ENCODE measurements at places on chromosomes 4 and X.

GRCh38 chr4:113576947-113577678 is 184.4 kb downstream of the CAMK2D start:
- DNase-seq = no peak

DNA sequence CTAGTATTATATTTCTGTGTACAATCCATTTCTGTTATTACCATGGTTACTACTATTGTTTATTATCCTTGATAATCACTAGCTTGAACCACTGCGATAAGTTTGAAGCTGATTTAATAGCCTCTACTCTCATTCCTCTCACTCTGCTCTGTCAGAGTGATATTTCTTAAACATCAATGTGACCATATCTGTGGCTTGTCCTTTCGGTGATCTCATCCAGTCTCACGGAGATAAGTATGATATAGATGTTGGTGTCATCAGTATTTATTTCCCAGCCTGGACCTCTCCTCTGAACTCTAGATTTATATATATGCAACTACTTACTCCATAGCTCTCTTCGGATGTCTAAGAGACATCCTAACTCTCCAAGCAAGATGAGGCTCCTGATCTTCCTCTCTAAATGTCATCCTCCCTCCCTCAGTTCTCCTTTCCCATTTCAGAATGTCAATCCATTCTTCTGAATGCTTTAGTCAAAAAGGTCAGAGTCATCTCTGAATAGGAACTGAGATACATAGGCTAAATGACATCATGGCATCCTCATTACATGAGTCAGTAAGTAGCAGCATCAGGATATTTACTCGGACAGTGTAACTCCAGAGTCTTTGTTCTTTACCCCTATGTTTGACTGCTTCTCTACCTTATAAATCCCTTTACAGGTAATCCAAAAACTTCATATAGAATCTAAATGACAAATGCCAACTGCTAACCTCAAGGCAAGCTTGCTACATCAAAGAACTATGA is 129.5 kb downstream of the PACRGL start:
- no peak for DNase-seq

DNA sequence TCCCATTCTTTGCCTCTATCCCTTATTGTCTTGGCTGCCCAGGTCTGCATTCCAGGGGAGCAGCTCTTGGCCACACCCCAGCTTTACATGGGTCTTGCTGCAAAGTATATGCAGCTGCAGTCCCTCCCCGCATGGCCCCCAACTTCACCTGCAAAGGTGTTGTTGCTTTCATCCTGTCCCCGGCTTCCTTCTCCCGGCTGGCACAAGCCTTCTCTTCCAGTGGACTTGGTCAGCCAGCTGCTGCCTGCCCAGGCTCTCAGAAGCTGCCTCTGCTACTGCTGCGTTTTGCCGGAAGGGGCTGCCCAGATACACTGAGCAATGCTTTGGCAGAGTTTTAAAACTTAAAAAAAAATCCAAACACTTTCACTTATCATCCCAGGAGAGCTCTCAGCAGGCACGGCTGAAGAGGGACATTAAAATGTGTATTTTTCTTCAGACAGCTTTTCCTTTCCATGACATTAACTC is 121.2 kb upstream of the PDLIM3 start:
- no peak for DNase-seq

GRCh38 chrX:134741746-134742145 is 83.5 kb upstream of the PLAC1 start:
- DNase-seq = no peak

- peak; percentile 95 for DNase-seq
Measured at GRCh38 chrX:54999717-55000598, at the start of gene APEX2. Gene APEX2, plus strand, starts transcription at chrX:55000363. Its CDS starts 60 bp downstream, at chrX:55000423.

DNA sequence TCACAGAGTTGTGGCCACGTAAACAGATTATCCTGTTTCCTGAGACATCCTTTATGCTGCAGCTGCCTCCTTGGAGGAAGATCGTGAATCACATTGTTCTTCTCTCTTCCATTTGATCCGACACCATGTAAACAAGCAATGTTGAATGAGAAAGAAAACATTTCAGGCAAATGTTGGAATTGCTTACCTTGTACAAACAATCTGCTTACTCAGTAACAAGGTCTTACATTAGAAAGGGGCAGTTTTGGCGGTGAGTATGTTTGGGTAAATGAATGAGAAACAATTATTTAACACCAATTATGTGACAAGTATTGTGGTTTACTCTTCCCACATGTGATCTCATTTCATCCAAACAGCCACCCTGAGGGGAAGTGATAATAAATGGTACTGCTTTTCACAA is 637.8 kb downstream of the RAB28 start:
- peak; percentile 4 for DNase-seq

DNA sequence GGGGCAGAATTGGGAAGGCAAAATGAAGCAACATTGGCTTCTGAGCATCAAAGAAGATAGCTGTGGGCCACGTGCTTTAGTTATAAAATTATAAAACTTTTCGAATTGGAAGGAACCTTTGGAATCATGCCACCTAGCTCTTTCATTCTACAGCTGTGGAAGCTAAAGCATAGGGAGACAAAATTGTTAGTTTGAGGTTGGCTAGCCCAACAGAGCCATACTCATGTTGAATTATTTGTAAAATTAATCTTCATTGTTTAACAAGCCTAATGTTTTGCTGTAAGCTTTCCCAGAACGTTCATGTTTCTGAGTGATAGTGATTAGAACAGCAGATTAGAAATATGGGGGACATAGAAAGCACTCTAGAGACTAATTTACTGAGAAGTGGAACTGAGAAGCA is 35.9 kb downstream of the HHIP start:
- DNase-seq = peak; percentile 21

DNA sequence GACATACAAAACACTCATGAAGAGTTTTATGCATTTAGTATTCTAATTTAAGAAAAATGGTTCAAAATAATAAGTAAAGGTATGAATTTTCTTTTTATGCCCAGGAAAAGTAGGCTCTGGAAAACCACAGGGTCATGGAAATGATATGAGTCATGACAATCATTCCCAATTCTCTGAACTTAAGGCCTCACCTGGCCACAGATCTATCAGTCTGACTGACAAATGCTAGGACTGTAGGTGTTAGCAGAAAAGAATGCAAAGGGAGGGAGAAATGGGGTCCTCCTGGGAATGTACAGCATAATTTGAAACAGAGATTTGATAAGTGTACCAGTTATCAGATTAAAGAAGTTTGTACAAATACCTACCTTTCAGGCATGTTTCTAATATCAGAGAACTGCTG is 270.5 kb upstream of the ARSJ start:
- DNase-seq = no peak

DNA sequence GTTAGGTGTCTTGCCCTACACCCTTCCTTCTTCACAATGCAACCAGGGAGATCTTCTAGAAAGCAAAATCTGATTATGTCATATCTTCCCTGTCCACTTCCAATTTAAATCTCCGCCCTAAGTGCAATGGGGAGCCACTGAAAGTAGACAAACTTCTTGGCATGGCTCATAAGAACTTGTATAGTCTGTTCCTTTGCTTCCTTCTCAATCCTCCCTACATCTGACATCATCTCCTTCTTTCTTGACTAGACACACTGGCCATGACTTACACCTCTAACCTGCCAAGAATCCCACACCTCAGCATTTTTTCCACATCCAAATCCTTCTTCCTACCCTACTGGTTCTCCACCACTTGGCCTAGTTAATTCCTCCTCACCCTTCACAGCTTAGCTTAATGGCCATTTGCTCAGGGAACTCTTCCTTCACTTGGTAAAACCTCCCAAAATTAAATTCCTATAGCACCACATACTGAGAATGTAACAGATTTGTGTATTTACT is 55.1 kb downstream of the NCAPG start:
- no peak for DNase-seq

DNA sequence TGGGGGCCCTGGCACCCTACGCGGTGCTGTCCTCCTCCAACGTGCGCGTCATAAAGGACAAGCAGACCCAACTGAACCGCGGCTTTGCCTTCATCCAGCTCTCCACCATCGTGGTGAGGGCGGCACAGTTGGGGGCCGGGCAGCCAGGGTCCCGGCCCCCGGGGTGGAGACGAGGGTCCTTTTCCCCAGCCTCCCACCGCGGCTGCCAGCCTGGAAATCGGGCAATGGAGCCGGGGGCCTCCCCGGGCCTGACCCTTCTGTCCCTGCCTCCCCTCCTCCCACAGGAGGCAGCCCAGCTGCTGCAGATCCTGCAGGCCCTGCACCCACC is 13.7 kb upstream of the UBA1 start:
- DNase-seq = no peak

DNA sequence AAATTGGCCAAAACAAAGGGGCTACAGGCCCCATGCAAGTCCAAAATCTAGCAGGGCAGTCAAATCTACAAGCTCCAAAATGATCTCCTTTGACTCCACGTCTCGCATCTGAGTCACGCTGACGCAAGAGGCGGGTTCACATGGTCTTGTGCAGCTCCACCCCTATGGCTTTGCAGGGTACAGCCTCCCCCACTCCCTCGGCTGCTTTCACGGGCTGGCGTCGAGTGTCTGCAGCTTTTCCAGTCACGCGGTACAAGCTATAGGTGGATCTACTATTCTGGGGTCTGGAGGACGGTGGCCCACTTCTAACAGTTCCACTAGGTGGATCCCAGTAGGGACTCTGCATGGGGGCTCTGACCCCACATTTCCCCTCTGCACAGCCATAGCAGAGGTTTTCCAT is 99.2 kb upstream of the KCNIP4 start:
- no peak for DNase-seq

DNA sequence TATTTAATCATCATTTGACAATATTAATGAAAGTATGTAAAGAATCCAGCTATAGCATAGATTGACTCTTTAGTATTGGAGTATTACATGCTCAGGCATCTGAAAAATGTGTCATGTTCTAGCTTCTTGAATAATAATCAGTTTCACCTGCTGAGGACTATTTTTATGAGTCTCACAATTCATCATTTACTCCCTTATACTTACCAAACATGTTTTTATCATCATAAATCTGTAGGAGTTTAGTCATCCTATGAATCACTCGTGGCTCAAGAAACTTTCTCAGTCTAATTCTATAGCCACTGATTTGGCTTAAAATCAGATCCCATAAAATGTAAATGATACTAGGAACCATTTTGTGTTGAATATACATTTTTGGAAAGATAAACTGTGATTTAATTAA is 1616.1 kb downstream of the C4orf33 start:
- DNase-seq = no peak

DNA sequence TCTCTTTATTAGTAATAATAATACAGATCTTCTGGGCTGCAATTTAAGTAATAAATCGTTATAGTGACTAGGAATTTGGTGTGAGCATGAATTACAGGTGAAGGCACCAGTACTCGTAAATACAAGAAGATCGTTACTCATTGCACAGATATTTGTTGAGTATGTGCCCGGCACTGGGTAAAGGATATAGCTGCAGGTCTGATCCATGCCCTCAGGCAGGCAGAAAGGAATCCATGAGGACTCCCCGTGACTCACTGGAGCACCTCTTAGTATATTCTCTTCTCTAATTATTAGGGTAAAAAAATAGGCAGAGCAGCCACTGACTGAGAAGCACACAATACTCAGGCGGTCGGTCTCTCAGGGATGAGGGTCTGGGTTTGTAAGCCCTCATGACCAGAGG is 868.3 kb downstream of the RAB28 start:
- no peak for DNase-seq

GRCh38 chrX:20500949-20501348 is 234.2 kb upstream of the RPS6KA3 start:
- DNase-seq = no peak

GRCh38 chrX:96551322-96551872 is 133.2 kb upstream of the DIAPH2 start:
- no peak for DNase-seq

- no peak for DNase-seq
Measured at GRCh38 chrX:725971-726370, 95.4 kb downstream of the SHOX start.

DNA sequence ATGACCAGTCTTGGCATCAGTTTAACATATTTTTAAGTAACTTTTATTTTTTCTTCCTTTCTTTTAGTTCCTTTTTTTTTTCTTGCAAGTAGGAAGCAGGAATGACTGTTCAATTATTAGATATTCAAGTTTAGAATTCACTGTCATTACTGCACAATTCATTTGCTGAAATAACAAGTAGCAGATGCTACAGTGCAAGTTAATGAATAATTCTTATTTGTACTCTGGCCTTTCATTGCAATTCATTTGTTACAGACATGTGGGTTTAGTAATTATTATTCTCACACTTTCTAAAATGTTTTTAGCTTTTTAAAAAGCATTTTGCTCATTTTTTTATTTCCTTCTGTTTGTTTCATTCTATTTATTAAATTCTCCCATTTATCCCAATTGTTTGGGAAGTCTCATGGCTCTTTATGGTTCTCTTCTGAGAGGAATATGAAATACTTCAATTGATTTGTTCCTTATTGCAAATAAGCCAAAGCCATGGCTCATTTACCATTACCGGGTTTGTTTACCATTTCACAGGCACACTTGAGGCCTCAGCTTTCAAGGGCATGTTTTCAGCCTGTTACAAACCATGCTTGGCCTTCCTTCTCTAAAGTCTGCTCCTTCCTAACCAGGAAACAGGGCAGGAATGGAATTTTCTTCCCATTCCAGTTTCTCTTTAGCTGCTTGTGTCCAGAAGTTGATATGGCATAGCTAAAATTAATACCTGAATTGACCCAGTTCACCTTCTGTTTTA is 4.6 kb upstream of the DCAF4L1 start:
- no peak for DNase-seq

DNA sequence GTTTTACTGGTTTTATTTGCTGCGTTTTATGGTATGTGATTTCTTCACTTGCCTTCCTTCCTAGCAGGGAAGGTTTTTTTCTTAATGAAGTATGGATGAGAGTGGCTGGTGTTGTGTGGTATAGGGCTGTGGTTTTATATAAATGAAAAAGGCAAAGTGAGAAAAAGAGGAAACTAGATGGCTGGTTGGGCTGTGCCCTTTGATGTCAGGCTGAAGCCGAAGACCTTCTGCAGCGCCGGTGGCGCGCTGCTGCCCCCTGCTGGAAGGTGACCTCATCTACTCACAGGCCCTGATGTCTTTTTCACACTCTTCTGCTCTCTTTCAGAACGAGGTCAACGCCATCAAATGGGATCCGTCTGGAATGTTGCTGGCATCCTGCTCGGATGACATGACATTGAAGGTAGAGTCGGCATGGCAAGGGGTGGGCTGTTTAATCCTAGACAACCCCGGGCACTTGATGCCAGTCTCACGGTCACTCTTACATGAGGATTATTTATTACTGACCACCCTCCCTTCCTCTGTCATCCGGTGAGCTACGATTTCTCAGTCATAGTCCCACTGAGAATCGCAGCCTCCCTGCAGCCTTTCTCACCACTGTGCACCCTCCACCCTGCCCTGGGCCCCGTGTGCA is 56.6 kb downstream of the GPR143 start:
- peak; percentile 87 for DNase-seq

- DNase-seq = no peak
Measured at GRCh38 chr4:75729836-75730235, 5.5 kb downstream of the USO1 start.

- no peak for DNase-seq
Measured at GRCh38 chrX:34653811-34654210, 3.3 kb downstream of the TMEM47 start.

DNA sequence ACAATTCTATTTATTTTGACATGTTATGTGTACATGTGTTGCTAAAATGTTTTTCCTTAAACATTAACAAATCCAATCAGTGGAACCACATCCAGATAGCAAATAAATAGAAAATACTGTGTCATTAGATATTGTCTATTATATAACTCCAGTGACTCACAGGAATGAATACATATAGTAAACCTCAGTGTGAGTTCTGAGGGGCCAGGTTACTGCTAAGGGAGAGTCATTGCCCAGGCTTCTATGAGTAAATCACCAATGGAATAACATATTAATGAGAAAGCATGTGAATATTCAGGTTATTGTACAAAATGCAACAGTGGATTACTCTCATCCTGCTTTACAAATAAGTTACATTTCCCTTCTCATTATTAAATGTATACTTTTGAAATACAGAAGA is 27.2 kb downstream of the TACR3 start:
- DNase-seq = no peak

- DNase-seq = peak; percentile 77
Measured at GRCh38 chr4:187370918-187371317, 624.7 kb upstream of the ZFP42 start.
